ENCODE measurements at places on chromosomes 5 and 9.
A peak's percentile ranks its signal among the peaks of the same experiment; 100 is the strongest.

DNA sequence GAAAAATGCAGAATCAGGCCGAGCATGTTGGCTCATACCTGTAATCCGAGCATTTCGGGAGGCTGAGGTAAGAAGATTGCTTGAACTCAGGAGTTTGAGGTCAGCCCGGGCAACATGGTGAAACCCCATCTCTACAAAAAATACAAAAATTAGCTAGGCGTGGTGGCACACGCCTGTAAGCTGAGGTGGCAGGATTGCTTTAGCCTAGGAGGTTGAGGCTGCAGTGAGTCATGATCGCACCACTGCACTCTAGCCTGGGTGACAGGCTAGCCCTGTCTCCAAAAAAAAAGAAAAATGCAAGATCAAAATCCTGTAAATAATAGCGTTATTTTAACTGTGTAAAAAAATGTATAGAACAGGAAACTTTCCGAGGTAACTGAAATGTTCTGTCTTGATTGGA is 39.4 kb downstream of the RNF44 start:
- no peak for DNase-seq

DNA sequence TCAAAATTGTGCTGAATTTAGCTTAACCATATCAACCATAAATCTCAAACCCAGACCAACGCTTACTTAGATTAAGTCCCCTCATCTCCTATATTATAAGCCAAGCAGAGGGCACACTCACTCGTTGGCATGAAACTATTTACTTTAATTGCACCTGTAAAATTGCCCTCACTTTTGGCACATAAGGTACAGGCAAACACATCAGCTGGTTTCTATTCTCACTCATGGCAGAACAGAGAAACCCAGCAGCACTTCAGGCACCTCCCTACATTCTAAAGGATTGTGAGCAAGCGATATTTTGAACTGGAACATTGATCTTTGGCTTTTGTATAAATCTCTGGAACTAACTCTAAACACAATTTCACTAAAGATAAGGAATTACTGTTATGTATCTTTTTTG is 845.6 kb upstream of the CDH6 start:
- DNase-seq = no peak

- DNase-seq = no peak
Observed at GRCh38 chr9:5864446-5864845, 26.2 kb upstream of the MLANA start.

DNA sequence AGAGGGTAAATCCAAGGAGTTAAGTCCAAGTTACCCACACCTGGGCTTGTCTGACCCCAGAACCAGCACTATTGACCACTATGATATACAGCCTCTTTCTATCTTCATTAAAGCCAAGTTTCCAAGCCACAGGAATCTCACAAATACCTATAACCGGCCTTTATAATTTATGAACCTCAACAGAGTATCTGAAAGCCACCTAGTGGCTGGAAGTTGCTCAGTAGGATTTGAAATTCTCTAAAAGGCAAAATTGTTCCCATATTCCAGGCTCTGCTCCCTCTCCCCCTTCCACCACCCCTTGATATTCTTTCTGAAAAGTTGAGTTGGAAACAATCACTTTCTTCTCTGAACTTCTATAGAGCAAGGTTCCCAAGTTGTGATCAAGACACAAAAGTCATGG is 106.4 kb upstream of the GPR151 start:
- DNase-seq = no peak

- no peak for DNase-seq
Observed at GRCh38 chr5:58410441-58410840, 49.4 kb downstream of the PLK2 start.

DNA sequence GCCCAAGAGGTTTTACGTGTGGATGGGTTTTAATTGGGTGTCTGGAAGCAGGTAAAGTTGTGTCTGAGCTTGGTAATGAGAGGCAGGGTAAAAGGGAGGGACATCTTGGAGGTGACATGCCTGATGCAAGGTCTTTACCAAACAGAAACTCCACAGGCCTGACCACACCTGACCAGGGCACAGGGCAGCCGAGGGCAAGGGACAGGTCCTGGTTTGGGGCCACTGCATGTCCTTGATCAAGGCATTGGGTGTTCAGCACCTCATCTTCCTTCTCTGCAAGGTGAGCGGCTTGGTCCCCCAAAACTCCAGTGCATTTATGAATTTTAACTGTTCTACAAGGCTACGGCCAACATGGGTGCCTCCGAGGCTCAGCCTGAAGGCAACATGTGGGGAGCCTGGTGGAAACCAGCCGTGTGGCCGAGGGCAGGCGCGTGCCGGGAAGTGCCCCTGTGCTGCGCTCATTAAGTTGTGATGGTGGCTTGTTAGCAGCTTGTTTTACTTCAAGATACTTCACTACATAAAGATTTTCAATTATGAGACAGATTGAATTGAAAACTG is 30.7 kb upstream of the LPCAT1 start:
- DNase-seq = peak; percentile 45

DNA sequence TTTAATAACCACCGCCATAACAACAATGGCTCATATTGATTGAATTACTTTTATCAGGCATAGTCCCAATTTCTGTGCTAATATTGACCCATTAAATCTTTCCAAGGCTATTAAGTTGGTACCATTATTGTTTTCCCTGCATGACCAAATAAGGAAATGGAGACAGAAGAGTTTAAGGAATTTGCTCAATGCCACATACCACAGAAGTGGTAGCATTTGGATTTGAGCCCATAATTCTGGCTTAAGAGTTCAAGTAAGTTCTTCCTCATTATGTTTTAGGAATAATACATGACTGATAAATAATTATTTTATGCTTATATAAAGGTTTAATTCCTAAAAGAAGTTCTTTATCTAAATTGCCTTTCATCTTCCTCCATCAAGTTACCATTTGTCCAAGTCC is 43.4 kb upstream of the HAPLN1 start:
- DNase-seq = no peak

- DNase-seq = no peak
Observed at GRCh38 chr5:94245608-94246007, 372.8 kb downstream of the KIAA0825 start.

DNA sequence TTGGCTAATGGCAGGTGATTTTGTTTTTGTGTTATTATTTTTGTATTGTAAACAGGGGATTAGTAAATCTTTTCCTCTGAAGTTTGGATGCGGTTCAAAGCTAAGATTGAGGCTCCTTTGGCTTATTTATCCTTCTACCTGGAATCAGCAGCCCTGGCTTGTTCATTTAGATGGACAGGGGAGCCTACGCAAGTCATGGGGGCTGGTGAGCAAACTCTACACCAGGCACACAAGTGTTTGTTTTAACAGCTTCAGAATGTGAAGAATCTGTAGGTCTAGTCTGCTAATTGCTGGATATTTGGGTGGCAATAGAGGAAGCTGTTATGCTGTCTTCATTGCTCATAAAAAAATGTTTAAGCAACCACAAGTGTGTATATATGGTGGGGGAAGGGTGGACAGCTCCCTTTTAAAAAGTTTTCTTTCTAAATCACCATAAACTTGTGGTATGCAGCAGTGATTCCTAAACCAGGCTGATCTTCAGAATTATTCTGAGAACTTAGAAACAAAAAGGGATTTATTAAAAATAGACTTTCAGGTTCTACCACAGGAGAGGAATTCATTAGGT is 20.7 kb downstream of the ZNF462 start:
- DNase-seq = no peak

DNA sequence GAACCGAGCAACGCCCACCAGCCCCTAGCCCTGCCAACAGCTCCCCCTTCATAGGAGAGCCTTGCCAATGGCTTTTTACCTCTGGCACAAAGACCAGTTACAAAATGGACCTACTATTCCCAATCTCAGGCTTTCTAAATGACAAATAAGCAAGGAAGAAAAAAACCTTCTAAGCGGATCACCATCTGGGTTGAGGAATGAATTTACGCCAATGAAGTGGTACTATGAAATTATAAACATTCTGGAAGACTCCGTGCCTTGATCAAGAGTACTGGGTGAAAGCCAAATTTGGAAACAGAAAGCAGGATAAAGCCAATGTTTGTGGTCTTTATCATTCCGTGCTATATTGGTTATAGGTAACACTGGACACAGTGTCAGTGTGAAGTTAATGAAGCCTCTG is 371.9 kb downstream of the NDUFS4 start:
- no peak for DNase-seq

- DNase-seq = no peak
Observed at GRCh38 chr5:17309462-17309861, 92.0 kb downstream of the BASP1 start.

GRCh38 chr9:71632776-71633175 is 135.5 kb downstream of the CEMIP2 start:
- no peak for DNase-seq

GRCh38 chr9:12640866-12641636 is 52.1 kb upstream of the TYRP1 start:
- DNase-seq = no peak

GRCh38 chr5:135578305-135578684 is 496 bp downstream of the CXCL14 start:
- DNase-seq = no peak

DNA sequence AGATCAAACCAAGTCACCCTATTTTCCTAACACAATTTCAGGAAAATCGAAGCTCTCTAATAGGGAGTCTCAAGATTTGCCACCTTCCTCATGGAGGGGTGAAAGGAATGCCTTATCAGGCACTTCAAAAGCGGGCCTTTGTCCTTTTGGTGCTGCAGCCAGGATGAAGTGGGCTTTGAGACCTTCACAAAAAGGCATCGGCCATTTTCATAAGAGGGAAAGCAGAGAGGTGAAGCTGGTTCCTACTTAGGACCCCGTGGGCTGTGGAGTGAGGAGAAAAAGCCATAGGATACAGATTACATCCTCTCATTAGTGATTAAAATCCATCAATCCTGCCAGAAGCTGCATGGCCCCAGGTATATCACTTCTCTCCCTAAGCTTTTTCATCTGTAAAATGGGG is 859 bp downstream of the CDKN2AIPNL start:
- DNase-seq = no peak

DNA sequence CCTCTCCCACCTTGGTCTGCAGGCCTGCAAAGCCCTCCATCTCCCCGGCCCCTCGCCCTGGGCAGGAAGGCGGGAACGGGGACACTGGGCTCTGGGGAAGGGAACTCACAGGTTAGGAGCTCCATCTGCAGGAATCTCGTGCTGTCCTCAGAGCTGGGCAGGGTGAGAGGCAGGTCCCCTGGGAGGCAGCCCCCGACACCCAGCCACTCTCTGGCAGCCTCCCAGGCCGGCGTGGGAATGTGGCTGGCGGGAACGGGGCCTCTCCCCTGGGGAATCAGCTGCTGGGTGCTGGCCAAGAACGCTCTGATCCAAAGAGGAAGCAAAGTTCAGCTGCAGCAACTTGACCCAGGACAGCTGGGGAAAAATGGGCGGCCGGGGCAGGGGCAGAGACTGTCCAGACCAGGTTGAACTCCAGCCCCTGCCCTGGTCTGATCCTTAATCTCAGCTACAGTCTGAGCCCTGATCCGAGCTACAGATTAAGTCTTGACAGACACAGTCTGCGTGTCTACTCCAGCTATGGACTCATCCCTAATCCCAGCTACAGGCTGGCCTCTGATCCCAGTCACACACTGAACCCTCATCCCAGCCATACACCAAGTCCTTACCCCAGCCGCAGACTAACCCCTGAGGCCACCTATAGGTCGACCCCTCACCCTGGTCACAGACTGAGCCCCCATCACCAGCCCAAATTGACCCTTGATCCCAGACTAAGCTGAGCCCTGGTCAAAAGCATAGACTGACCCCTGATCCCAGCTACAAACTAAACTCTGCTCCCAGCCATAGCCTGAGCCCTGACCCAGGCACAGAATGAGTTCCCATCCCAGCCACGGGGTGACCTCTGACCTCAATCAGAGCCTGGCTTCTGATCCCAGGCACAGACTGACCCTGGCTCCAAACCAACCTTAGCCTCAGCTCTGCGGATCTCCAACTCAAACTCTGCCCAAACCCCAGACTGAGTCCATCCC is 37.3 kb upstream of the EGFL7 start:
- peak; percentile 96 for DNase-seq

GRCh38 chr9:133635533-133636531 is at the start of gene DBH:
Gene DBH, plus strand, starts transcription at chr9:133636363. Its CDS starts 9 bp downstream, at chr9:133636372.
- DNase-seq = no peak

DNA sequence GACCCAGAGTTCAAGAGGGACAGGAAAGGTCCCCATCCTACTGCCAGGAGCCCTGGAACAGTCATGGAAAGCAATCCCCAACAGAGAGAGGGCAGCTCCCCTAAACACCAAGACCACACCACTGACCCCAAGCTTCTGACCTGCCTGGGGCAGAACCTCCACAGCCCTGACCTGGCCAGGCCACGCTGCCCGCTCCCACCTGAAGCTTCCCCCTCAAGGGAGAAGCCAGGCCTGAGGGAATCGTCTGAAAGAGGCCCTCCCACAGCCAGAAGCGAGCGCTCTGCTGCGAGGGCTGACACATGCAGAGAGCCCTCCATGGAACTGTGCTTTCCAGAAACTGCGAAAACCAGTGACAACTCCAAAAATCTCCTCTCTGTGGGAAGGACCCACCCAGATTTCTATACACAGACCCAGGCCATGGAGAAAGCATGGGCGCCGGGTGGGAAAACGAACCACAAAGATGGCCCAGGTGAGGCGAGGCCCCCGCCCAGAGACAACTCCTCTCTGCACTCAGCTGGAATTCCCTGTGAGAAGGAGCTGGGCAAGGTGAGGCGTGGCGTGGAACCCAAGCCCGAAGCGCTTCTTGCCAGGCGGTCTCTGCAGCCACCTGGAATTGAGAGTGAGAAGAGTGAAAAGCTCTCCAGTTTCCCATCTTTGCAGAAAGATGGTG is 31.6 kb downstream of the CD180 start:
- DNase-seq = no peak
